ENCODE measurements at places on chromosomes 7 and 10. TPM values are rescaled to one million over a fixed set of nuclear protein-coding genes. Genes with fewer than 3 reads are reported as not detected.

Gene TNKS2
- 39.0 TPM for total RNA-seq

Gene AMPH
- 41.2 TPM for total RNA-seq

Gene DHTKD1
- total RNA-seq: 28.5 TPM

Gene FFAR4
- 6.7 TPM for total RNA-seq

Gene SPAM1
- not detected for total RNA-seq

Gene CLDN3
- total RNA-seq: 0.28 TPM

Gene ANXA8L1
- total RNA-seq: 109 TPM

Gene C7orf33
- not detected for total RNA-seq

Gene PRSS1
- not detected for total RNA-seq

GRCh38 chr7:41586931-41587640 lies 115.8 kb downstream of the INHBA start:
- DNase-seq: no peak

DNA sequence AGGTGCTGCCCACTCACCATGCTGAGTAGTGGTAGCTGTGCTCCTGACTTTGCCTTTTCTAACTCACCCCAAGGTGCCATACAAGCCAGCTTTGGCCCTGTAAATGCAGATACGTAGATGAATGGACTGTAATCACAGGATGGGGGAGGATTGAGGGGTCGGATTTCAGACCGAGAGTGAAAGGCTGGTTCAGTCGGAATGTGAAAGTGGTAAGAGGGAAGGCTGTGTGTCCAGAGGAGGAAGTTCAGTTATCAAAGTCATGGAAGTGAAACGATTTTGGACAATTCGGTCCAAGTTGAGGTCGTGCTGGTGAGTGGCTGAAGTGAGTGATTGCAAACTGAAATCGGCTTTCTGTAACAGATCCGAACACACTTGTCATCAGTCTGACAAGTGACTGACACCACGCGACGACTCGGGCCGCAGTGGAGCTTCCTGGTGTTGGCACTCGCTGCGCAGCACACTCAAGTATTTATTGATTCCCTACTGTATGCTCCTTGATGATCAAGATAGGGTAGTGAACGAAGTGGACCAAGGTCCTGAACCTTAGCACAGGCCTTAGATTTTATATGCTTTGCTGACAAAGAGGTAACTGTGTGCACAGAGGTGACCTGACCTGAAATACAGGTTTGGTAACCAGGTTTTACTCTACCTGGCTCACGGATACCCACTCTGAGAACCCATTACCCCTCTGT lies 10.5 kb downstream of the ZNF282 start:
- DNase-seq: no peak

DNA sequence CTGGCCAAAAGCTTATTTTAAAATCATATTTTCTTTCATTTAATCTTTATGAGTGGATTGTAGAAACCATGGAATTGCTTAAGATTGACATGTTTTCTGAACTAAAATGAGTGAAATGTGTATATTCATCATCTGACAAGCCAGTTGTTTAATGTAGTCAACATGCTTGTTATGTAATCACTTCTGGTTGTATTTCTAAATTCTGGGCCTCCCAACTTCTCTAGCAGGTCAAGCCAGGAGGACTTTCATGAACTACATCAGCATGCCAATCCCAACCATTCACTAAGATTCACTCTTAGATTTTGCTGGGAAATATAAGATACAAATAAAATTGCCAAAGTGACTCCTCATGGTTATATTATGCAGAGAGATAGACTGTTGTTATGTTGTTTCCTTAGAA lies 21.1 kb upstream of the MAP3K8 start:
- DNase-seq: no peak

DNA sequence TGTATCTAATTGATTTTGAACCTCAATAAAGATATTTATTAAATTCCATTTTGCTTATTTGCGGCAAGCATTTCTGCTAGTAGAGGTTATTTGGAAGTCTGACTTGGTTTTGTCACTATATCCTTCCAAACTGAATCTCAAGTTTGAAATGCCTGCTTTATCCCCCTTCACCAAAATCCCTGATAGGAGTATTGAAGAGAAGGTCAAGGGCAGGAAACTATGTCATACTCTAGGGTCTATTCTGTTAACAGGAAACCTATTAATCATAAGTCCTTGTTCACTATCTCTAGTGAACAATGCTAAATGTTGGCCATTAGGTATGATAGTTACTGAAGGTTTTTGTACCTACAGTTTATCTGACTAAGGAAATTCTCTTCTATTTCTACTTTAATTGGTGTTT lies 11.5 kb downstream of the GNAT3 start:
- no peak for DNase-seq

DNA sequence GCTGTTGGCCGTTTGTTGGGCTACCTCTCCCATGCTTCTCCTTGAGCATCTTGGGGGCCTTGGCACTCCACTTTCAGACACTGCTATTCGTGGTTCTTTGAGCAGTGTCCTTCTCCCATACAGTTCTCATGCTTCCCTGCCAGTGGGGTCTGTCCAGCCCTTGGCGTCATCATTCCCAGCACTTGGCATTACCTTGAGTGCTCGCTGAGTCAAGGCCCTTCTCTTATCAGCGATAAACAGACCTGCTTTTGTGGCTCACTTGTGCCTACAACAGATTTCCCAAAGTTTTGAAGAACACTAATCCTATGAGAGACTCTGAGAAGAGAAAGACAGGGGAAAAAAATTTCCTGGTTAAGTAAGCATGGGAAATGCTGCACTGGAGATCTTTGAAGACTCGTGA lies 85.3 kb downstream of the NOC3L start:
- no peak for DNase-seq

DNA sequence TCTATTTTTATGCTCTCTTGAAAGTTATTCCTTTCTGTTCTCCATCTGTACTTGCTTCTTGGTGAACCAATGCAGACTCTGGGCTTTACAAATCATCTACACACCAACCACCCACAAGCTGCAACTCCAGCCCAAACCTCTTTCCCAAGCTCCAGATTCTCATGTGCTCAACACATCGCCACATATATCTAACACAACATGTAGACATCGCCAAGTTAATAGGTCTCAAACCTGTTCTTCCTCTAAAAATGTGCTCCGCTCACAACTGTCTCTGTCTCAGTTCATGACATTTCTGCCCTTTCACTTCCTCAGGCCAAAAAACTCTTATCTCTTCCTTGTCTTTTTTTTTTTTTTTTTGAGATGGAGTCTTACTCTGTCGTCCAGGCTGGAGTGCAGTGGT lies 95.7 kb upstream of the EEPD1 start:
- DNase-seq: no peak

DNA sequence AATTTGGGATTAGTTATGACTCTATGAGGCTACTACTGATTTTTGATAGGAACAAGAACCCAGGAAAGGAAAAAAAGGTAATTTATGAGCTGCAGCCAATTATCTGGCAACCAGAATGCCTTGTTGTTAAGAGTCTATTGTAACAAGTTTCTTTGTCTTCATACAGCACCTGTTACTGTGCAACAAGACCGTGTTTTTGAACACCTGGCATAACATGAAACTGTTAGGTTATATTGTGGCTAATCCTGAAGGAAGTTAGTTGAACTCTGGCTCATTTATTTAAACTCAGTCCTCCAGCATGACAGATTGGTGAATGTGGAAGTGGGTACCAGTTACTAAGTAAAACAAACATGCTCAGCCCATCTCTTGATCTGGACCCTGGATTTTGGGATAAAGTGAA lies 33.0 kb downstream of the RALA start:
- no peak for DNase-seq

GRCh38 chr7:96697822-96698221 lies 11.8 kb downstream of the SEM1 start:
- no peak for DNase-seq

- peak; percentile 73 for DNase-seq
Observed at GRCh38 chr7:43108255-43109011, 4.0 kb upstream of the HECW1 start.

DNA sequence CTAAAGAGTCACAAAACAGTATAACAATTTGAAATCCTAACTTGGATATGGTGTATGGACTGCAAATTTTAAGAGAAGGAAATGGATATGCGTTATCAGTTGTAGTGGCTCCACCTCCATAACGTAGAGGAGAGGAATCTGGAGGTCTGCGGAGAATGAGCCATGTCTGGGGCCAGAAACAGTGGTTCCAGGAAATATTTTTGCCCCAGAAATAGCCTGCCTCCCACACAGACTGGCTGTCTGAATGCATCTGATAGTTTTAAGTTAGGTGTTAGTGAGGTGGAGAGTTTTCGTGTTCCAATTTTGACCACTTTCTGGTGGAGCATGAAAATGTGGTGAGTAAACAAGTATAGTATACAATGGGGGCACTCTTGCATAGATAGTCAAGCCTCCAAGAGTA lies 1.6 kb downstream of the PHTF2 start:
- DNase-seq: no peak

GRCh38 chr7:1539882-1540775 lies 9.6 kb downstream of the MAFK start:
- DNase-seq: no peak

DNA sequence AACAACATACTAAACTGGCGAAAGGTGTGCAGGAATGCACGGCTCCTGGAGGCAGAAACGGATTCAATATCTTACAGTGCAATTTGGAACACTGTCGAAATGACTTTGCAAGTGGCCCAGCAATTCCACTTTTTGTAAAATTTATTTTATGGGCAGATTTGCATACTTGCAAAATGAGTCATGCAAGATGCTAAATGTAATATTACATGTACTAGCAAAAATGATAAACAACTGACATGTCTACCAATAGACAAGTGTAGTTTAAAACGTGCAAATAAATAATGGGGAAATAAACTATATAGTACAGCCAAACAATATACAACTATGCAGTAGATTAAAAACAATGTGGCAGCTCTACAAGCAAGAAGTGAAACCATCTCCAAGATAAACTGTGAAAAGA lies 97.7 kb downstream of the ARHGAP12 start:
- no peak for DNase-seq

- DNase-seq: no peak
Observed at GRCh38 chr7:143416565-143417149, 8.0 kb upstream of the EPHA1 start.

DNA sequence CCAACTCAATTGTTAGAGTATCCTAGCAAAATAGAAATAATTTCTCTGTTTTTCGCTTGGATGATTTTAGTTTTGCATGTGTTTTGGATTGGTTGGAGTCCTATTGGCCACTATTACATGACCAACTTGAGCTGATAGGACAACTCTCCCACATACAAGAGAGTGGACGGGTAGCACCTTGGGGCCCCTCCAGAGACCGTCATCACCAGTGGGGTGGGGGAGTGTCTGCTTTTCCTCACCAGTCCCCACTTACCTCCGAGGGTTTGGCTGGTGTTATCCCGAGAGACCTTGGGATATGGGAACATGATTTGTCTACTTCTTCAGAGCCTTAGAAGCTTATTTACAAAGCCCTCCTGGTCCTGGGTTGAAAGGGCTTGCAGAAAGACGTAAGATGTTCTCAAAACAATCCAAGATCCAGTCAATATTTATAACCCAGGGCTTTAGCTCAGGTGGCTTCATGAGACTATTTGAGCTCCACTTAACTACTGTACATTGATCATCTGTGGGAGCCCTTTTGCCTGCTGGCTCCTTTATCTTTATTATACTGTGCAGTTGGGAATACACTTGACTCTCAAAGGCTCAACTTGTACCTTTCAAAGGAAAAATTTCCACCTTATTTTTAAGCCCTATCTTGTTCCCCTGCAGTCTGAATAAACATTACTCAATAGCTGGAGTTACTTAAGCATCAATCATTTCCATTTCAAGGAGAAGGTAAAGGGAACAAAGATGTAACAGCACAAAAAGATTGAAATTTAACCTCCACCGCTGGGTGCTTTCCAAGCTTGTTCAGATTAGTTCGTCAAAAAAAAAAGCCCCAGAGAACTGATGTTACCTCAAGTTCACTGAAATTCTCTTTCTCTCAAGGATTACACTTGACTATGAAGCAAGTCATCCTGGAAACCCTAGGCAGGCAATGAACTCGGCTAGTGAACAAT lies 119.7 kb downstream of the WDR11 start:
- DNase-seq: no peak
